Activated CD4-positive, CD25-positive, alpha-beta regulatory T cell treated with anti-CD3 and anti-CD28 coated beads, Interleukin-2, amount 50 U/mL, for 24 hours (primary cell): ENCODE measurements at places on chromosomes 12 and 14.

GRCh38 chr14:91354221-91354916 lies 63.3 kb downstream of the CCDC88C start:
- ATAC-seq, result no peak

GRCh38 chr12:107847830-107848229 lies 73.3 kb downstream of the ASCL4 start:
- no peak for ATAC-seq

- no peak for ATAC-seq
Measured at GRCh38 chr12:121697093-121697698, 15.4 kb upstream of the TMEM120B start.

GRCh38 chr12:106074706-106075392 lies 63.9 kb downstream of the NUAK1 start:
- no peak for ATAC-seq

GRCh38 chr12:92469837-92470236 lies 233.0 kb upstream of the PLEKHG7 start:
- ATAC-seq, result no peak

DNA sequence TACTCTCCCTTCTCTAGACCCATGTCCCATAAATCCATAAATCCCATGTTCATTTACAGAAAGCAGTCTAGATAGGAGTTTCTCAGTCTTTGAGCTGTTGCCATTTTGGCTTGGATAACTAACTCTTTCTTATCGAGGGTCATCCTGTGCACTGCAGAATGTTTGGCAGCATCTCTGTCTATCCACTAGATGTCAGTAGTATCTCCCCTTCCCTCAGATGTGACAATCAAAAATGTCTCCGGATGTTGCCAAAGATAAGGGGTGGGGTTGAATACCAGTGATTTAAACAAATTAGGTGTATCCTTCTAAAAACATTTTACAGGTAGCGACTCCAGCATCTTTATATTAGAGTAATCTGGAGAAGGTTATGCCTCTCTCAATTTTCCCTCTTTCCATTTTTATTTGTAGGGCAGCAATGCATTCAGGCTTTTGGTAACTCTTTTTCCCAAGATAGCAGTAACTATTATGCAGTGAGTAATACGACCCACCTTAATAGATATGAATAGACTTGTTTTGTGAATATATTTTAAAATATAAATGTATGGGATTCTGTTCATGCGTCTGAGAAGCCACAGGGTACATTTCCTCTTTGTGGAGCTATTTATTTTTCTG lies 100.7 kb downstream of the LRRK2 start:
- no peak for ATAC-seq

DNA sequence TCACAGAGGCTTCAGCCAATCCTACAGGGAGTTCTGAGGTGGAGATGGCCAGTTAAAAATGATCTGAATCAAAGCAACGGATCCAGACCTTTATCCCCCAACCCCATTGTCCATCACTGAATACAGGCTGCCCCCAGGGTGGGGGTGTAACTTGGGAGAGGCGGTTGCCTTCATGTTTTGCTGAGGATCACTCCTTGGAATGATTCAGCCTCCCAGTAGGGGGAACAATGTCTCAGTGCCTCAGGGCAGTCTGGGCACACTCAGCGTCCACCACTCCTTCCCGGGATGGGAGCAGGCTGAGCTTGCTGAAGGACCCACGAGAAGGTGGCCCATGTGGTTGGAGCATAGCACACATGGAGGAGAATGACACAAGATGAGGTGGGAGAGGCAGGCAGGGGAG lies 60.2 kb downstream of the RFX4 start:
- no peak for ATAC-seq

DNA sequence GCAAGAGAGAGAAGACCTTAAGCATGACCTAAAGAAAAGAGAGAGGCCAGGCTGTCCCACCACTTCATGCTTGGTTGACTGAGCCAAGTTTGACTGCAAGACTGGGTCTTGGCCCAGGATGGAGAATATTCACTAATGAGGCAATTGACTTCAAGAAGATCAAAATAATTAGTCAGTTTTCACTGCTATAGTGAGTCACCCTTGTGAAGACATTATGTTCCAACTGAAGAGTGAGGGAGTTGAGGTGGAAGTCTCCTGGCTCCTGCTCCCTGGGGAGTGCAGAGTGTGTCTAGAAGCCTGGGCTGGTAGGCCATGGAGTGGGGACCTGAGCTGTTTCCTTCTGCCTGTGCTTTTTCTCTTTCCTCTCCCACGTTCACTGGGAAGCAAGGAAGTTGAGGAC lies 117.6 kb downstream of the CACNA1C start:
- no peak for ATAC-seq

- no peak for ATAC-seq
Measured at GRCh38 chr14:100532154-100532861, 54.9 kb downstream of the BEGAIN start.

GRCh38 chr12:108104657-108105056 lies 24.4 kb upstream of the WSCD2 start:
- ATAC-seq, result no peak

GRCh38 chr14:45811155-45811554 lies 558.2 kb upstream of the MIS18BP1 start:
- ATAC-seq, result no peak

GRCh38 chr12:98260276-98260675 lies 255.1 kb upstream of the TMPO start:
- ATAC-seq, result no peak

GRCh38 chr12:128976120-128976738 lies 123.0 kb downstream of the GLT1D1 start:
- ATAC-seq, result no peak

- ATAC-seq, result no peak
Measured at GRCh38 chr14:57346741-57347140, 43.6 kb upstream of the NAA30 start.

DNA sequence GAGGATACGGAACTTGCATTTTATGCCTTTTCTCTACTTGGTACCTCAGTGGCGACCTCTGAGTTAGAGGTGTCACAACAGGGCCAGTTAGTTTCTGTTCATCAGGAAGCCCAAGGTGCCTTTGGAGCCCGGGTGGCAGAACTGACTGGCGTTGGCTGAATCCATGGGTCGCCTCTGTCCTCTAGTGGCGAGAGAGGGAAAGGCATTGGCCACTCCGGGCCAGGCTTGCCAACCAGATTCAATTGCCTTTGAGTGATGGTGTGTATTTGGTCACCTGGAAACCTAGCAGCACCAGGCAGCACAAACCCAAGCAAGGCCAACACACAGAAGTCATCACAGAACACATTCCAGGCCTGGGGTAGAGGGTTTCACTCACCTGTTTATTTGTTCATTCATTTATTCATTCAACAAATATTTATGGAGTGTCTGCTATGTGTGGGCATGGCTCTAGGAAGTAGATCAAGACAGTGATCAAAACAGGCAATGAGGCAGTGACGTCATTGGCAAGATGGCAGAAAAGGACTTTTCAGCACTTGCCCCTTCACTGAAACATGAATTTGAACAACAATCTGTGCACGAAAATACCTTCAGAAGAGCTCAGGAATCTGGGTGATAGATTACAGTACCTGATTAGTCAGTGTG lies 40.5 kb upstream of the KCNA5 start:
- ATAC-seq, result peak; percentile 36

DNA sequence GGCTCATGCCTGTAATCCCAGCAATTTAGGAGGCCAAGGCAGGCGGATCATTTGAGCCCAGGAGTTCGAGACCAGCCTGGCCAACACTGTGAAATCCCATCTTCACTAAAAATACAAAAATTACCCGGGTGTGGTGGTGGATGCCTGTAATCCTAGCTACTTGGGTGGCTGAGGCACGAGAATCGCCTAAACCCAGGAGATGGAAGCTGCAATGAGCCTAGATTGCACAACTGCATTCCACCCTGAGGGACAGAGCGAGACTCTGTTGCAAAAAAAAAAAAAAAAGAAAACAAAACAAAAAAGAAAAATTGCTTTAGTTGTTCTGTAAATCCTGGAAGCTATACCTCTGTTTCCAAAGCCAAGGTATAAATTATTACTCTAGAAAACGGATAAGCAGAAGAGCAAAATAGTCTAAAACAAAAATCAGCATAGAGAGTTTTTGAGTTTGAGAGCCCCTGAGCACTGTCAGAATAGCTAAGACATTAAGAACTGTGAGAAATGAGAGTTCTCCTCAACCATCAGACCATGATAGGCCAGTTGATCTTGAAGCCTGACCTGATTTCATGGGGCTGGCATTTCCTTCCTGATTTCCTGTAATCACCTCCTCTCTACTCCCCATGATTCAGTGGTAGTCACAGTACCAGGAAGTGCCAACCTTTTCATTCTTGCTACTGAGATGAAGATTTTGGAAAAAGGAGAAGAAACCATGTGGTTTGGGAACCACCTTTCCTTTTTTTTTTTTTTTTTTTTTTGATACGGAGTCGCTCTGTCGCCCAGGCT lies 31.7 kb downstream of the ATP2A2 start:
- peak; percentile 22 for ATAC-seq

DNA sequence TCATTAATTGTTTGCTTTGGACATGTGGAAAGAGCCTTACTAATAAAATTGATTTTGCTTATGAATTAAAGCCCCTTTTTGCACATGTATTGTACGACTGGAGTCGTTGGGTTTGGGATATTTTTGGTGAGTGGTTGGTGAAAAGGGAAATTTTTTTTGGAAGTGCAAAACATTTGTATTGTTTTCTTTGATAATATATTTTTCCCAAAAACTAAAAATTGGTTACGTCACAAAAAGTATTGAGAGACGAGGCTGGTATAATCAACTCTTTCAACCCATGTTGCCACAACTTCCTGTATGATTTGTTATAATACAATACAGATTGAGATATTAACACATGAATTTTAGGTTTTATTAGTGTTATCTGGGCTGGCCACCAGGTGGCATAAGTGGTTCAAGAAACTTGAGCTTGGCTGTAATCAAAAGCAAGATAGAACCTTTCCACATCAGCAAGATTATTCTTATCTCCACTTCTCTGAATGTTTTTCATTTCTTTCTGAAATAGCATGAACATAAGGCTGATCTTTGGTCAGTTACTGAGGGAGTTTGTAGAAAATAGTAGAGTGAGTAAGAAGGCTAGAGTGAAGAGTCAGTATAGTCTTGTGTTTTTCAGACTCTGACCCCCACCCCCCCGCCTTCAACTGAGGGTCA lies 8.7 kb downstream of the NGDN start:
- peak; percentile 51 for ATAC-seq

DNA sequence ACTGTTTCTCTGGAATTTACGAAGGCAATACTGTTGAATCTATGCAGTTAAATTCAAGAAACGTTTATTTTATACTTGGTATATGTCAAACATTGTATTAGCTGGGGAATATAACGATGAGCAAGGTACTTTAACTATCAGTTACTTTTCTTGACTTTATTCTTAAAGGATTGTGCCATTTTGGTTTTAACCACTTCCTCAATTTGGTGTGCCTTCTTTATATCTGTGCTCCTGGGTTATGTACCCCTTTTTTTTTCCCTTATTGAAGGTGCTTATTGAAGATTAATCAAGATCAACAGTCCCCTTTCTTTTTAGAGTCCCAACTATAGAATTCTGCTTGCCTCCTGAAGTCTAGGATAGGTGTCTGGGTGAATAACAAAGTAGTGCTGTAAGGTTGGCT lies 5.8 kb downstream of the RAB21 start:
- no peak for ATAC-seq

DNA sequence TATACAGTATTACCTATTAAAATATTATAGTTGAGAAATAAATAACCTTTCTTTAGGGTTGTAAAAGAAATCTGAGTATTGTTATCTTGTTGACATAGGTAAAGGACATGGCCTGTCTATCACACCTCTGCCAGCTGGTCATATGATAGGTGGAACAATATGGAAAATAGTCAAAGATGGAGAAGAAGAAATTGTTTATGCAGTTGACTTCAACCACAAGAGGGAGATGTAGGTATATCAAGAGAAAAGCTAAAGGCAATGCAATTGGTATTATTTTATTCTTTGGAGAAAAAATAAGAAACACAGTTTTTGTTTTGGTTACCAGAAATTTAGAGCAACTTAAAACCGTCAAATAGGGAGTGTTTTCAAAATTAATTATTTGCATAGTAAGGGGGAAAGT lies 13.5 kb downstream of the CPSF2 start:
- no peak for ATAC-seq

GRCh38 chr14:91858536-91859275 lies 8.6 kb downstream of the TC2N start:
- peak; percentile 56 for ATAC-seq

DNA sequence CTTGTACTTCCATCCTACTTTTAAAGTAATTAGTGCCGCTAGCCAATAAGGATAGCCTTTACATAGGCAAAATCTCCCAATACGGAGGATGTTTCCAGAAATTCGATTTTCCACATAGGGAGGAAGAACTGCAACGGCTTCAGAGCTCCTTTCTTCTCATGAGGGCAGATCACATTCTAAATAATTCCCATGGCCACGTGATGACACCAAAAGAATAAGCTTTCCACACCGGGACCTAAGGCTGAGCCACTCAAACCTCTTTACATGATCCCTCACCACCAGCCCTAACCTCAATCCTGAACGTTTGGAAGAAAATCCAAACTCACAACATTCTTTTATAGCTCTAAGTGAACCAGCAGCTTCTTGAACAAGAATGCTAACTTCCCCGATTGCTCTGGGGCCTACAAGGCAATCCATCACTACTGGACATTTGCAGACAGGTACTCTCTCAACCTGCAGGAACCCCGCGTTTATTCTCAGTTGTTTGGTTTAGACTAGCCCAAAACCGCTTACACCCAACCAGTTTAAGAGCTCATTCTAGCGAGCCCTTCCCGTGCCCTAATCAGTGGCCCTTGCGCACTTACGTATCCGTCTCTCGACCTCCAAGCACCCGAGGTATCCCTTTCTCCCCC lies 884 bp downstream of the CAPRIN2 start:
- no peak for ATAC-seq

GRCh38 chr12:91743704-91744321 lies 401.8 kb downstream of the BTG1 start:
- no peak for ATAC-seq

- ATAC-seq, result no peak
Measured at GRCh38 chr12:94863321-94864035, 140.0 kb downstream of the NDUFA12 start.

- no peak for ATAC-seq
Measured at GRCh38 chr14:38522724-38523123, 266.8 kb upstream of the CLEC14A start.

DNA sequence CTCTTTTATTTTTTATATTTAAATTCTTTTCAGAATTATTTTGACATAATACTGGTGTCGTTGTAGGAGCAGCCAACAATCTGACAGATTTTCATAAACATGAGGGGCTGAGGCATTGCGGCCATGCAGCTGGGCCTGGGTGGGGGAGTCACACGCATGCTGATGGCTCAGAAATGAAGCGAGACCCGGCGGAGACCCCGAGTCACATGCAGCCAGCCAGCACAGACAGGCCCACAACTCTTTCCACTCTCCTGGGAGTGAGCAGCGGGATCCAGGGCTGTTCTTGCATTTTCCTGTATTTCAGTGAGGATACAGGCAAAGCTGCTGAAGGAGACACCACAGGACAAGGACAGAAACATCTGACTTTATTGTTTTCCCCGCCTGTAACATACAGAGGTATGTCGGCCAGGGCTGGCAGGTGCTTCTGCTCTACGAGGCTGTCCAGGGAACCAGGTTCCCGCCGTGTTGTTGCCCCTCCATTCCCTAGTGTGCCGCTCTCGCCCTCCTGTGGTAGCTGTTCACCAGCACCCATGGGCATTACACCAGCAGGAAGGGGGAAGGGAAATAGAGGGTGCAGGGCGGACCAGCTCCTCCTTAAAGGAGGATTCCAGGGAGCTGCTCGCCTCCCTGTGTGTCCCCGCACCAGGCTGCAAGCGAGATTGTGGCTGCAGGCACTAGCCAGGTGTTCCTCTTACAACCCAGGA lies 30.5 kb downstream of the FZD10 start:
- ATAC-seq, result no peak

- ATAC-seq, result no peak
Measured at GRCh38 chr12:47747126-47747525, 11.6 kb downstream of the RAPGEF3 start.

GRCh38 chr12:91205811-91206210 lies 23.2 kb upstream of the DCN start:
- ATAC-seq, result no peak

GRCh38 chr12:8987163-8987562 lies 2.2 kb upstream of the KLRG1 start:
- ATAC-seq, result no peak
